ENCODE measurements at places on chromosomes 16 and 17. TPM values are rescaled to one million over a fixed set of nuclear protein-coding genes. Genes with fewer than 3 reads are reported as not detected.

Gene ATP2C2
- total RNA-seq, result not detected

DNA sequence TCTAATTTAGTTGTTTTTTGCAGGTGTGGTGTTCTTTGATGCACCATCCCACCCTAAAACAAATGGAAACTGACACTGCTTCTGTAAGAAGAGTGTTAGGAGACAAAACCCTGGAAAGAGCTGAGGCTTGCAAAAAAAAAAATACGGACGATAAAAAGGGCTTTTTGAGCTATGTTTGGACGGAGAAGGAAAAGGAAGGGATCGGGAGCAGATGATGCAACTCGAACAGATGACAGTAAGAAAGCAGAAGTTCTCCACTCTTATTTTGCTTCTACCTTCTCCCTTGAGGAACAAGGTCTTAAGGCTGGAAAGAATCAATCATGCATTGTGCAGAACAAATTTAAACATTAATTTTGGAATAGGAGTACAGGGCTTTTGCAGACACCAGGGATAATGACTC lies 136.7 kb downstream of the MAF start:
- no peak for DNase-seq

GRCh38 chr17:1126250-1126797 lies 53.5 kb downstream of the ABR start:
- DNase-seq, result no peak

Gene WFIKKN2
- not detected for total RNA-seq

DNA sequence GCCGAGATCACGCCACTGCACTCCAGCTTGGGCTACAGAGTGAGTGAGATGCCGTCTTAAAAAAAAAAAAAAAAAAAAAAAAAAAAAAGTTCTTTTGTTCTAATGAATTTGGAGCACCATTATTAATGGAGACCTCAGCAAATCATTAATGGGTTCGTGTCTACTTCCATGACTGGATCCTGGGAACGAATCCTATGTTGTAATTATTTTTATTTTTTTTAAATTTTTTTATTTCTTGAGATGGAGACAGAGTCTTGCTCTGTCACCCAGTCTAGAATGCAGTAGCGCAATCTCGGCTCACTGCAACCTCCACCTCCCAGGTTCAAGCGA lies 30.7 kb downstream of the SPOP start:
- DNase-seq, result no peak

DNA sequence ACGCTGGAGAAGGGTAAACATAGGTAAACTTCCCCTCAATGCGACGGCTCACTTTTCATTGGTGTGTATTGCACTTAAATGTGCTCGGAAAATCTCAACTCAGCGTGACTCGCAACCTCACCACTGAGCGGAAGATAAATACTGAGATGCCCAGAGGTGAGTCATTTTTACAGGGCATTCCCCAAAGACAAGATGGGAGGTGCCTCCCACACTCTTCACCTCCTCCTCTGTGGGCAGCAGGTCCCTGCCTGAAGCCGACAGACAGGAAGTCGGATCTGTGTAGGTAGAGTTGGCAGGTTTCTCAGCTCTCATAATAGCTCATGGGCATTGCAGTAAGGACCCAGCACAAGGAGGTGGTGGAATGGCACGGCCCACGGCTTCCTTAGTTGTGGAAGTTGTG lies 274.6 kb upstream of the HSBP1 start:
- peak; percentile 82 for DNase-seq

Gene AANAT
- not detected for total RNA-seq

DNA sequence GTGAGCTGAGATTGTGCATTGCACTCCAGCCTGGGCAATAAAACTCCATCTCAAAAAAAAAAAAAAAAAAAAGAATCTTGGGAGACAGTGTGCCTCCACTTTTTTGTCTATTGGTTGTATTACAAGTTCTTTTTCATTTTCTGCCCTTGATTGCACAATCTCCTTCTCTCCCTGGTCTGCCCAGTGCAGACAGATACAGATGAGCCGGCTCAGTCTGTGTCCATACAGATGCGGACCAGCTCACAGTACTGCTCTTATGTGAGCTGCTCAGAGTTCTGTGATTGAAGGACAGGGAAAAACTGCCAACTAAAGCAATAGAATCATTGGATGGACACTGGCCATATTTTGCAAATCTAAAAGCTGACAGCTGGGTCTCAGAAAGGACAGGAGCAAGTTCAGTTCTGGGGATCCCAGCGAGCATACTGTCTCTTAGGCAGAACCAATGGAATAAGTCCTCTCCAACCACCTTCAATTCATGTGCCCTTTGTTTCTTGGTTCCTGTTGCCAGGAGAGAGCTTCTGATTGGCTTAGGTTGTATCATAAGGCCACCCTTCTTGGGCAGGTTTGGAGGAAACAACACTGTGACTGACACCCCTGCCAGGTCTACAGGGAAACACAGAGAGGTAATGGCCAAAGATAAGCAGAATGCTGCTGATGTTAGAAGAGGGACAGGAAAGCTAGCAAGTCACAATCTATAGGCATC lies 495.6 kb upstream of the HSBP1 start:
- DNase-seq, result no peak

Gene FN3K
- total RNA-seq, result 0.23 TPM

GRCh38 chr17:9408868-9409829 lies 166.5 kb downstream of the STX8 start:
- DNase-seq, result no peak

Data from LHCN-M2 (cell line).